ENCODE measurements at places on chromosomes 3 and 15.

- no peak for DNase-seq
These were observed 24.3 kb upstream of the CP start for GRCh38 chr3:149245738-149246451.

DNA sequence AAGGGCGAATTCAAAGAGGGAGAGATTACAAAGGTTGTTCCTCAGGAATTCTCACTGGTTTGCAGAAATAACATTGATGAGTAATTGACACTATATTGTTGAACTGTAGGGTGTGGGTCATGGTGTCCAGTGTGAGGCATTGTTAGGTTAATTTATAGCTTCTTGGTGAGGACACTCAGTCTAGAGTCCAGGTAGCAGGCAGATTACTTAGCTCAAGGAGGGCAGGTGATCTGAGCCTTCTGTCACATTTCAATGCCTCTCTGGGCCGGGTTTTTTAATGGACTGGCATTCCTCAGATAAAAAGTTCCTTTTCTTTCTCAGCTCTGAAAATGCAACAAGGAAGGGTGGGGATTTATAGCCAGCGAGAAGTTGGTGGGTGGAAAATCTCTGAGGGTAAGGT, 194.2 kb upstream of the PROK2 start:
- DNase-seq, result no peak

DNA sequence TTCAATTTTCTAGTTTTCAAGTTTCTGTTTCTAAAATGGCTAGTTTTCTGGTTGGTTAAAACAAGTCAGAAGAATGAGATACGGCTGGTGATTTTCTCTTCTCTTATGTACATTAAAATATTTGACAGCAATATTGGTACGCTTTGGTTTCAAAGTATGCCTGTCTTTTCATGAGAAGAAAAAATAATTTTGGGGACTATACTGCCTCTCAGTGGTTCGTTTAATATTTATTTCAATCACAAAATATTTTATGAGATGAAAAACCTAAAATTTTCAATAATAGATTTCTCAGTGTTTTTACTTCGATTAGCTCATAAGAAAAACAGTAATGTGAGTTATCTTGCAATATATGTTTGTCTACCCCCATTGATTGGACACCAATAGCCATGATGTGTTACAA, 72.8 kb upstream of the AADACL2 start:
- no peak for DNase-seq

DNA sequence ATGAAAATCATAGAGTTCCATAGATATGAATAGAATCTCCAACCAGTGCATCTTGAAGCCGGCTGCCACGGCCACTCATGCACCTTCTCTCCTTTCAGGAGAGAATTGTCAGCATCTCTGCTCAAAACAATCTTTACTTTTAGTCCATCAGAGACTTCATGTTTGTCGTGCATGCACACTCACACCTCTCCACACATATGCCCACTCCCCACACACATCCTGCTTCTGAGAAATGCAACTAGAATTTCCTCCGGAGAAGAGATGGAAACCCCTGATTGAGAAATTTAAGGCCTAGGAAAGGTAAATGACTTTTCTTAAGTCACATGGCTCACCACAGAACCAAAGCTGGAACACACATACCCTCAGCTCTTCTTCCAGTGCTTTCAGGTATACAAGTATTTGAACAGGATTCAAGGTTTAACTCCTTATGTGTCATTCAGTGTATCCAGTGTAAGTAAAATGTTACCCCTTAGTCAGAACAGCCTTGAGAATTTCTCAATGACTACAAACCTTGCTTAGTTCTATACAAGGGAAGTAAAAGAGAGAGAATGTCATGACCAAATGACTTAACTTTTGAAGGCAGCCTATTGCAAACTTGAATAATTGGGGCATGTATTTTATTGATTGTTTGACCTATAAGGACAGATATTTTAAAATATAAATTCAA, 69.1 kb upstream of the TSEN2 start:
- DNase-seq, result no peak

DNA sequence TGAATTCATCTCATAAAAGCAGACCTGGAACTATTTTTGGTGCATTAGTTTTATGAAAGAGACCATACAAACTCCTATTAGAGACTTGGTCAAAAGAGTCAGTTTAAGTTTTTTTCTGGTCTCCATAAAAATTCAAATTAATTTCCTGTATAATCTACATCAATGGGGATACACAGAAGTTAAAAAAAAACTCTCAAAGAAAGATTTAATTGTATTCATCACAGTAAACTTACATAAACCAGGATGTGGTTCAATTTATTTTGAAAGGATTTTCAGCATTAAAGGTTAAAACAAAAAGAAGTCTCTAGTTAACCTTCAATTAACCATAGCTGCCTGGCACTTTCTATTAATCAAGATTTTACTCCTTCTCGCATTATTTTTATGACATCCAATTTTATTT, 530.3 kb upstream of the KCNMB2 start:
- no peak for DNase-seq

DNA sequence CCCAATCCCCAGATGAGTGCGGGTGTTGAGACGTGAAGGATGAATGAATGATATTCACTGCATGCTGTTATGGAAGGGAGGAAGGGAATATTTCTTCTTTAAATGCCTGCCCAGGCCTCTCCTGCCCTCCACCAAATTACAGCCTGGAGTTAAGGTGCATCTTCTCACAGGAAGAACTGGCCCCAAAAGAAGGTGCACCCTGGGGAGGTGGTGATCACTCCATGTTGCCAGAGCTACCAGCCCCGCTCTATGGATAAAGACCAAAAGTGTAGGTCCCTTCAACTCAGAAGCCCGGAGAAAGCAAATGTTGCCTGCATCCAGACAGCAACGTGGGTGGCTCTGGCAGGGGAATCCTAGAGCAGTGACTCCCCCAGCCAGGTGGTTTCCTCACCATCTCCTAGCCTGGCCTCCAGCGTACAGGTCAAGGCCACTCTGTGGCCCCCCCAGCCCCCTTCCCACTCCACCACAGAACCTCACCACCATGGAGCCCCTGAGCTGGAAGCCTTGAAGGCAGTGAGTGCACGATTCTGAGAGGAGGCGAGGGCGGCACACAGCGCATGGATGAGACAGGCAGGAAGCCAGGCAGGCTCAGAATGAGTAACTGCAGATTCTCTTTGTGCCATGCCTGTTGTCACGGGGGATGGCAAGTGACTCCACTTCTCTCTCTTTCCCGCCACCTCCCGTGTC, 3.5 kb upstream of the VIPR1 start:
- no peak for DNase-seq

GRCh38 chr3:136644212-136644611, 108.0 kb downstream of the STAG1 start:
- no peak for DNase-seq

GRCh38 chr3:73148206-73148605, 86.7 kb downstream of the EBLN2 start:
- DNase-seq, result no peak

DNA sequence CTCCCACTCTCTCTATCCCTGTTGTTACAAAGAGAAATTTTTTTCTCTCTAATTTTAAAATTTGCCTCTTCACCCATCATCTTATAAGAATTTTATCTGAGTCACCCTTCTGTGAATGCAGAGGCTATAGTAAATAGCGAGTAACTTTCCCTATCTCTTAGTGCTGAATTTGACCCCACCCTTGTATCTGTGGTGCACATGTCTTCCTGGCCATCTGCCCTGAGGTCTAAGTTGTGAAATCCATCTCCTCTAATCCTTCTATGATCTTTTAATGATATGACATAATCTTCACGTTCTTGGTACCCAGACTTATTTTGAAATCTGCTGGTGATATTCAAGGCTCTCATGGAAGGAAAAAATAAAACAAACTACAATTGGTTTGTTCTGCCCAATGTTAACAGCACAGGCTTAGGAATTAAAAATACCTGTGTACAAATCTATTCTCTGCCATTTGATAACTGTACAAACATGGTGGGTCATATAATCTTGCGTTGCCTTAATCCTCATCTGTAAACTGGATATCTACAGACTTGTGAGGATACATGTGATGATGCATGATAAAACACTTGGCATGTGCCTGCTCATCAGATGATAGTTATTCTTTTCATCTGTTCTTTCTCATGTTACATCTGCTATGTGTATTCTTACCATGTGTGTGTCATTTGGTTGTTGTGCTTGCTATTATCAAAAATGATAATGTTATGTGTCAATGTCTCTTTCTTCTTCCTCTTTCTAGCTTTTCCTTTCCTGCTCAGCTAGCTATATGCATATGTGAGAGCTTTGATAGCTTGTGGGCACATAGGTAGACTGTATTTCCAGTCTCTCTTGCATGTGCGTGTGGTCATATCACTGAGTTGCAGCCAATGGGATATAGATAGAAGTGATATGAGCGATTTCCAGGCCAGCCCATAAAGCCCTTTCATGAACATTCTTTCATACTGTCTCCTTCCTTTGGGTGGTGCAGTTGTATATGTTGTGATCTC, 13.7 kb upstream of the CCR3 start:
- no peak for DNase-seq

DNA sequence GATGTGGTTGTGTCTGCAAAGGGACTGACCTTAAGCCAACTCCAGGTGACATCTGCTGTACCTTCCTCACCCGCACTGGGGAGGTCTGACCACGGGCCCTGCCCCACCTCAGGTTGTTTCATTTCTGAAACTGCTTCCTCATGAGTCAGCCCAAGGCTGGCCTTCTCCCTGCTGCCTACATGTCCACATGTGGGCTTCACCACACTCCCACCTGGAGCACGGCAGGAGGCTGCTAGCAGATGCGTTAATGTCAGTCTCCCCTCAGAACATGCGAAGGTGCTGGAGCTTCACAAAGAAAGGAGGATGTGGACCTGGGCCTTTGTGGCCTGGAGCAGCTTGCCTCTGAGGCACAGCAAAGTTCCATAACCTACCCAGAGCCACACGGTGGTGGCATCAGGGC, 69.4 kb upstream of the PLXNA1 start:
- DNase-seq, result no peak

GRCh38 chr3:115671761-115672455, 48.6 kb downstream of the GAP43 start:
- DNase-seq, result no peak

DNA sequence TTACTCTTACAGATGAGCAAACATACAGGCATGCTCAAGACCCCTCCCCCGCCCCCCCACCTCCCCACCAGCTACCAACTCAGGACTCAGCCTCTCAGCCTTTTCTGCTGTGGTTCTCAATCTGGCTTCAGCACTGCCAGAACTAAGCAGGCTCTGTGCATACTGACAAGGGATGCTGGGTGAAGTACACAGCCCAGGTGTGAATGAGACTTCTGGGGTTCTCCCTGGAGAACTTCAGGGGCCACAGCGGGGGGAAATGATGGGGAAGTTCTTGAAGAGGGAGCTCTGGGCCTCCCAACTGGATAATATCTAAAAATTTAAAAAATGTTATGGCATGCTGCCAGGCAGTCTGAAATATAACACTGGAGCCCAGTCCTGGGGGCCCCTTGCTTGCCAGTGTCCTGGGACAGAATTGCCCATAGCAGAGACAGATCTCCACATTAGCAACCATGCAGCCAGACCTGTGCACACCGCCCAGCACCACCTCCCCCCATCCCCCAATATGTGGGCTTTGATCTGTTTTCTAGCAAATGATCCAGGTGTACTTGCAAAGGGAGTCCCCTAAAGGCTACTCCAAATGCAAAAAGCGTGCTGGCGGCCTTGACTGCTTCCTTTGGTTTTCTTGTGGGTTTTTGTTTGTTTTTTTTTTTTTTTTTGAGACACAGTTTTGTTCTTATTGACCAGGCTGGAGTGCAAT, 41.4 kb downstream of the PGPEP1L start:
- no peak for DNase-seq

DNA sequence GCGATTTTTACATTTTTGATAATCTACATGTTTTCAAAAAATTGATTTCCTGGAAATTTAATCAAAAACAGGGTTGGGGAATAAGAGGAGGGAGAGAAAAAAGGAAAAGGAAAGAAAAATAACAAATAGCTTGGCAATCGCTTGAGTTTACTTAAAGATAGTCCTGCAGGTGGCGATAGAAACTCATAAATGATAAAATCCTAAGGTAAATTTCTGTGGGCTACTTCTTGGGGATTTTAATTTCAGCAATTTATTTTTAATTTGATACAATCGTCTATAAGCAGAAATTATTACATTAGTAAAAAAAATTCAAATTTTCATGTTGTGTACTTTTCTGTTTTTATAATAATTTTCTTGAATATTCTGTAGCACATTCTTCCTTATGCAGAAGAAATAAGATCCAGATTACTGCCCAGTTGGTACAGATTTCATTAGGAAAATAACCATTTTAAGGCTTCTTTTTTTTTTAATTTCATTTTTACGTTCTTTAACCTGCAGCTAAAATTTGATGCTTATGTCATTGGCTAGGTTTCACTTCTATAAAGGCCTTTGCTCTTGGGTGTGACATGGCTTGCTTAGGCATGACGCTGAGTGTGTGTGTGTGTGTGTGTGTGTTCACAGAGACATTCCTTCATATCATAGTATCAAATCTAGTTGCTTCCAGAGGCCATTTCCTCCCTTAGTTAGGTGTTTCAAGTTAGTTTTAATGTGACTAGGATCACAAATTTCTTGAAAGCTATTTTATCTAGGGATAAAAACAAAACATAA, 181.8 kb downstream of the MCTP2 start:
- no peak for DNase-seq

DNA sequence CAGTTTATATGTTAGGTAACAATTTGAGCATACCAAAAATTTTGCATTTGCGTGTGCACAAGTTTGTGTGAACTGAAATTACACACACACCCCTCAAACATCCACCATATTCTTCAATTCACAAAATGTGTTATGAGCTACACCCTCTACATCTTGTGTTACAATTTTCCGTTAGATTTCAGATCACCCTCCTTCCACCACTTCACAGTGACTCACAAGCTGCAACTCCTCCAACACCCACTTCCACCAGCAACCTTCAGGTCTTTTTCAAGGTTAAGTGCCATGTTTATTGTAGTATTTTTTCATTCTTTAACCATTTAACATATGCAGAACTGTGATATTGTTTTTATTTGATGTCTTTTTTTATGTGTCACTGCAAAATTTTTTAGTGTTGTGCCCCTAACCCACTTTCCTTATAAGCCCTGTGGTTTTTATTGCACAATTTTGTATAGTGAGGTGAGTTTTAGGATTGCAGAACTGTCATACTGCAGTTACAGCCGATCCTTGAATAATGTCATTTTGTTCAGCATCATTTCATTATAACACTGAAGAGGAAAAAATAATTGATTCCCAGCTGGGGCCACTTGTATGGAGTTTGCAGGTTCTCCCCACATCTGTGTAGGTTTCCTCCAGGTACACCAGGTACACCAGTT, 148.9 kb downstream of the PLCL2 start:
- no peak for DNase-seq

DNA sequence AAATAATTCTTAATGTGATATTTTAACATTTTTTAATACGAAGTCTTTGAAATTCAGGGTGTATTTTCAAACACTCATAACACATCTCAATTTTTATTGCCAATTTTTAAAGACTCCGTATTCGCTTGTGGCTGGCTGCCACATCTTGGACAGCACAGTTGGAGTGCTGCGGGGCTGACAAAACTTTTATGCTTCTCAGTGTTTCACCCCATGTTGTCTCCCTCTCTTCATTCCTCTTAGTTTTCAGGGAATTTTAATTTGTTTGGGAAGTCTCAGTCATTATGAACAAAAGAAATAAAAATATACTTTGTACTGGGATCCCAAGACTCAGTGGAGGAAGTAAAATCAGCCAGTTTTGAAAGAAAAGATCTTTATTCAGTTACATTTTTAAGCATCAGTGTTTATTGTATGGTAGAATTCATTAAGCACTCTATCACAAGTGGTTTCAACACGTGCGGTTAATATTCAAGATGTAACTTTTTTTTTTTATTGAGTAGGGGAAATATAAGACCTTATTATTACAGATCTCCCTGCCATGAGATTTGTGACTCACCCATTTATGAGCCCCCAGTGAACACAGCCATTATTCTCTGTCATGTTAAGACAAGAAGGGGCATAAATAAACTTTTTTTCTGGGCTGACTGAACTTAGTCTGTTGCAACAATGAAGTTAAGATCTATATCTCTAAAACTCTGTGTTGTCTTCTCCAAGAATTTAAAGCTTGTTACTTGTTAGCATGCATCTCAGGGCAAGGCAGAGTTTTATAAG, 26.8 kb downstream of the KAT2B start:
- no peak for DNase-seq
